ENCODE measurements at places on chromosomes 5 and 9.

GRCh38 chr5:43772764-43773477 is 169.9 kb downstream of the NNT start:
- no peak for DNase-seq

DNA sequence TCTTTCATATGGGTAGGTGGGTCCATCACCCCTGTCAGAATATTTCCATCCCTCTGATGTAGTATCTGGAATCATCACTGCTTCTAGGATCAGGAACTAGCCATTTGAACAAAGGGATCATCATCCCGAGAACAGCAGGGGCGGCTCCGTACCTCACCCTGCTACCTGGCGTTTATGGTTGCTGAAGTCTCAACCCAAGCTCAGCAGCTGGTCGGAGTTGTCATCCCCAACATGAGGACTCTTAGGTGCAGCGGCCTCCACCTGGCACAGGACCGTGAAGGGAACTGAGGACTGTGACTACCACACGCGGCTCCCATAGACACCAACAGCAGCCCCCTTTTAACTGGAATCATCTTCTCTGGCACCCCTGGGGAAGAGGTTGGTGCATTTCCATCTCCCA is 35.1 kb downstream of the ROR2 start:
- no peak for DNase-seq

DNA sequence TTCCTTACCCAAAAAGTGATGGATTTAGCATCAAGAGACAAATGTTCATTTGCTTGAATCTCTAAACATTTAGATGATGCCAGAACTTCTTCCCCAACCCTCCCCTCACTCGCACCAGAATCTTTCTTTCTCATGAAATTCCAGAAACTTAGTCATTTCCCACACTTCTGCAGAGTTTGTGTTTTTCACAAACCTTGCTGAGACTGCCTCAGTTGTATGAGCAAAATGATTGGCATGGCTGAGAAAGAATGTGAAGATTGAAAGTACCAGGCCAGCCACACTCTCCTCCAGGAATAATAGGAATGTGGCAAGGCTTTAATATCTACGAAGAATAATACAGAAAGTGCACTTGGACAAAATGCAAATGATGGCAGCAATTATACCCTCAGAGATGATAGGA is 428.3 kb upstream of the CDH6 start:
- no peak for DNase-seq

- DNase-seq = peak; percentile 31
Measured at GRCh38 chr5:161547738-161548486, 1.4 kb upstream of the GABRB2 start.

- DNase-seq = no peak
Measured at GRCh38 chr9:13479096-13479495, 199.6 kb upstream of the MPDZ start.

GRCh38 chr5:96080557-96080956 is 118.9 kb upstream of the ELL2 start:
- no peak for DNase-seq

- no peak for DNase-seq
Measured at GRCh38 chr5:64775291-64775690, 6.6 kb downstream of the CWC27 start.

- no peak for DNase-seq
Measured at GRCh38 chr5:152106571-152106970, 181.9 kb upstream of the GLRA1 start.

- DNase-seq = peak; percentile 51
Measured at GRCh38 chr9:19934301-19934871, 145.5 kb upstream of the SLC24A2 start.

- no peak for DNase-seq
Measured at GRCh38 chr5:87184605-87185004, 83.1 kb upstream of the RASA1 start.

DNA sequence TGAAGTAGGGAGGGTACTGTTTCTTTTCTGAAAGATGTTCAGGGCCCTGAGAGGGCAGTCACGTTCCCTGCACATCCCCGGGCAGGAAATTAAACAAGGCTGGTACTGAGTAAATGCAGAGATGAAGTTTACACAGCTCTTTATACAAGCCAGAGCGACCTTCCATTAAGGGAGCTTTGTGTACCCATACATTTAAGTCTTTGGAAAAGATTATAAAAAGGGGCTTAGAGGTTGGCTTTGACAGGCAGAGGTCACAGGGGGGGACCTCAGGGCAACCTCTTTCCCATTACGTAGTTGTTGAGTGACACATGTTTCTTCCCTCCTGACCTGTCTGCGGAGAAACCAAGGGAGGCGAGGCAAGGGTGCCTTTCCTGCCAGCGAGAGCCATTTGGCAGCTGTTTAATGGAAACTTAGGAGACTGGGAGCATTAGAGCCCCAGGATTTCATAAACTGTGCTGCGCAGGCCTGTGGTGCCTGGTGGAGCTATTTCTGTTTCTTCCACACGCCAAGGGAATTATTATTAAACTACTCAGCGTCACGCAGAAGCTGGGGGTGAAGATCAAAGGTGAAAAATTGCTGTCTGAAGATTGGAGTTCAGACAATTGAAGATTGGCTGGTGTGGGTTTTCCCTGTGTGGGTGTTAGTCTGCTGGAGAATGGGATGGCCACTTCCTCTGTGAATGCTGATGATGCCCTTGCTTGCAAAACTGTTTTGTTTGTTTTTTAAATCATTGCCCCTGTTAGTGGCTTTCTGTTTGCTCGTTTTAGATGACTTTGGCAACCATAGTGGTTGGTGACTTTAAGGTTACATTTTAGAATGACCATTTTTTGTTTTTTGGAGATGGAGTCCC is 3.2 kb upstream of the SMIM32 start:
- no peak for DNase-seq

DNA sequence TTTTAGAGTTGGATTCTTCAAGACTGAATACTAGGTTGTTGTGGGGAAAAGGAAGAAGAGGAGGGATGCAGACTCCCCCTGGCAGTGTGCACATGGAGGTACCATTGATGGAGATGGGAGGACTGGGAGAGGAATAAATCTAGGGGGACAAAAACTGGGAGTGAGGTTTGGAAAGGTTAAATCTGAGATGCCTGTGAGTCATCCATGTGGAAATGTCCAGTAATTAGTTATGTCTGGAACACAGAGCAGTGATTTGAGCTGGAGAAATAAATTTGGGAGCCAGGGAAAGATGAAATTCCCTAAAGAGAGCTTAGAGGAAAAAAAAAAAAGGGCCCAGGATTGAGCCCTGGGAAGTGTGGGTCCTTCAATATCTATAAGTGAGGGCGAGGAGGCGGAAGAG is 8.0 kb upstream of the CCIN start:
- no peak for DNase-seq

DNA sequence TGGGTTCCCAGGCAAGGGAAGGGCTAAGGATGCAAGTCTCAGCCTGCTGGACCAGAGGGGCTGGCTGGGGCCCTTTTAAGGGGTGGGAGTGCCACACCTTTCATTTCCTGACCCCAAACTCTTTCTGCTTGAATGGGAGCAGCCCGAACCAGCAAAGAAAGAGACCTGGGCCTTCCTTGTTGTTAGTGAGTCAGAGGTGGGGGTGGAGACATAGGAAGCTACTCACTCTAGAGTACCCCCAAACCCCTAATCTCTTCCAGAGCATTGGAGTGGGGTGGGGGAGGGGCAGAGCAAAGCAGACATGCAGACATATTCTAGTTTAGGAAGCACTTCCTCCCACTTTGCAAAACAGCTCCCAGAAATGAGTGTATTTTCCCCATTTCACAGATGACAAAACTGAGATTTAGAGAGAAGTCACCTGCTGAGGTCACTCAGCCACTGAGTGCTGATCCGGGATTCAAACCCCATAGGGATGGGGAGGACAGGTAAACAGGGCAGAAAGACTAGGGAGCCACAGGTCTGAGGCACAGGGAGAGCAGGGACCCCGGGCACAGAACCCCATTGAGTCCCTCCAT is 6.0 kb upstream of the AQP3 start:
- no peak for DNase-seq

- no peak for DNase-seq
Measured at GRCh38 chr5:54360925-54361662, 50.7 kb upstream of the ARL15 start.

DNA sequence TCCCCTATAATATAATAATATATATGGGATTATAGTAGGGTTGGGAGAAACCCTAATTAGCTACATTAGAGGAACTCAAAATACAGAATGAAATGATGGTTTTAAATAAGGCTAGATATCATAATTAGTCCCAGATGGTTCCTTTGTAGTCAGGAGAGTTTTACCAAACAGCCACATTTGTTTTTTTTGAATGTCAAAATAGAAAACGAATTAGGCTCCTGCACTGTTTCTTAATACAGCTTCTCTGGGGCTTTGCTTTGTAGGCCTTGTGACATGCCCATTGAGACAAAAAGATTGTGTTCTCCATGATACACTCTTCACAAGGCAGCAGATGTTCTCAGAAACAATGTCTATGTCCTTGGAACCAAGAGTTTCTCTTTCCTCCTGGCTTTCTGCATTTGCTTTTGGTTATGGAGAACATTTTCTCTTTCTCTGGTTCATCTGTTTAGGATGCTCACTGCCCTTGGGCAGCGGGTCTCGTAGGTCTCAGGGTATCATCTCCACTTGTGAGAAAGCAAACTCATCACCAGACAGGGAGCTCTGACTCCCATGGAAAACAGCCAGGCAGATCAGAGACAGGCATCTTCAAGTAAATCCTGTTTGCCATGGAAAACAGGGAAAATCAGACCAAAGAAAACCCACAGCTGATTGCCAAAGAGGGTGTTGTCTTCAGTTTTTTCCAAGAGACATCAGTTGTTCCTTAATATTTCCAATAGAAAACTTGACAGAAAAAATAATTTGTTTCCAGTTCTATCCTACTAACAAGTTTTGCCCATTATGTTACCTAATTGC is 54.1 kb upstream of the RPS23 start:
- no peak for DNase-seq

DNA sequence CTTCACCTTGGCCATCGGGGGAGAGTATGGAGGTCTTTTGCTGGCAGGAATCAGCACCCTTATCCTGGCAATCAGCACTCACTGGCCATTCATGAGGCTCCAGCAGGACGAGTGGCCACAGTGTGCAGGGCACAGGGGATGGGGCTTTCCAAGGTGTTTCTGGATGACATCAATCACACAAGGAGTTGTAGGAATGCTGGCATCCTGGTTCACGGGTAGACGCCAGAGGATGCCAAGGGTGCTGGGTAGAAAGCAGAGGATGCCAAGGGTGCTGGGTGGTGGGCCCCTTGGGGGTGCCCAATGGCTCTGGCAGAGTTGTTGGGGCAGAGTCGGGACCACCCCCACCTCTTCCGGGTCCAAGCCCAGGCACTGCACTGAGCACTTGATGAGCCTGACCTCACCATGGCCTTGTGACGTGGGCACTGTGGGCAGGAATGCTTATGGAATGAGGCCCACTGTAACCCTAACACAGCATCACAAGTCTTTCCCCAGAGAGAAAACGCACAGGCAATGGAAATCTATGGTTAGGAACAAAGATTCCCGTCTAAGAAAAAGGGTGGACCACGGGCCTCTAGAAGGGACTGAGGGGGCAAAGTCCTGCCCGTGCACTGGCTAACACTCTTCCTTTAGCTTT is 29.1 kb downstream of the CEL start:
- no peak for DNase-seq

- no peak for DNase-seq
Measured at GRCh38 chr5:175250426-175250825, 193.6 kb downstream of the DRD1 start.
